ENCODE measurements at places on chromosomes 6 and 20.

DNA sequence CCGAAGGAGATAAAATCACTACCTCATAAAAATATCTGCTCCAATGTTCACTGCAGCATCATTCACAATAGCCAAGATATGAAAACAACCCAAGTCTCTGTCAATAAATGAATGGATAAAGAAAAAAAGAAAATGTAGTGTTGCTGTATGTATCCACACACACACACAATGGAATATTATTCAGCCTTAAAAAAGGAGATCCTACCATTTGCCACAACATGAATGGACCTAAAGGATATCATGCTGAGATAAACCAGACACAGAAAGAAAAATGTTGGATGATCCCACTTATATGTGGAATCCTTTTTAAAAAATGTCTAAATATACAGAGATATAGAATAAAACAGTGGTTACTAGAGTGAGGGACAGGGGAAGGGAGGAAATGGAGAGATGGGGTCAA, 192.2 kb upstream of the TAB2 start:
- no peak for DNase-seq

DNA sequence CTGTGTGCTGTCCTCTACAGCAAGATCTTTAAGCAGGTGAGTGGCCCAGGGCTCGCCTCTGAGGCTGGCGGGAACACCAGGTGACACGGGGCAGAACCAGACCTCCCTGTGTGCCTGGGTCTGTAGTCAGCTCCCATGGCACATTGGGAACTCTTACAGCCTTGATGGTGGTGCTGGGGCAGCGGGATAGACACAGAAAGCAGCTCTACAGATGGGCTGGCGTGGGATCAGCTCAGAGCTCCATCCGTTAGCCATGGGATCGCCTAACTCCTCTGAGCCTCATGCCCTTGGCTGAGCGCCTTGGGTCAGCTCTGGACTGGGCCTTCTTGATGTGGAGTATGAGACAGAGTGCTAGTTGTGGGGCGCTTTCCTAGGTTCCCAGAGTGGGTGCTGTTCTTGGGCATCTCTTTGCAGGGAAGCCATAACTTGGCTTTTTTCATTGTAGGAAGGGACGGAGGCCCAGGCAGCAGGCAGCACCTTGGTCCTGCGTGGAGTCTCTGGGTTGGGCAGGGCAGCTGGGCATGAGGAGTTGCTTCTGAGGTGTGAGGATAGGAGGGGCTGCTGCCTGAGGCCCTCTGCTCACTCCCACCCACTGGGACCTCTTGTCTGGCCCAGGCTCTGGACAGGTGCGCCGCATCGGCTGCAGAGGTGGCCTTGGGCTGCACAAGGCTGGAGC, 51.3 kb downstream of the EFCAB8 start:
- DNase-seq = no peak

- no peak for DNase-seq
Measured at GRCh38 chr6:153852481-153852880, 186.6 kb upstream of the OPRM1 start.

GRCh38 chr20:63416631-63417030, 55.5 kb upstream of the CHRNA4 start:
- DNase-seq = no peak

DNA sequence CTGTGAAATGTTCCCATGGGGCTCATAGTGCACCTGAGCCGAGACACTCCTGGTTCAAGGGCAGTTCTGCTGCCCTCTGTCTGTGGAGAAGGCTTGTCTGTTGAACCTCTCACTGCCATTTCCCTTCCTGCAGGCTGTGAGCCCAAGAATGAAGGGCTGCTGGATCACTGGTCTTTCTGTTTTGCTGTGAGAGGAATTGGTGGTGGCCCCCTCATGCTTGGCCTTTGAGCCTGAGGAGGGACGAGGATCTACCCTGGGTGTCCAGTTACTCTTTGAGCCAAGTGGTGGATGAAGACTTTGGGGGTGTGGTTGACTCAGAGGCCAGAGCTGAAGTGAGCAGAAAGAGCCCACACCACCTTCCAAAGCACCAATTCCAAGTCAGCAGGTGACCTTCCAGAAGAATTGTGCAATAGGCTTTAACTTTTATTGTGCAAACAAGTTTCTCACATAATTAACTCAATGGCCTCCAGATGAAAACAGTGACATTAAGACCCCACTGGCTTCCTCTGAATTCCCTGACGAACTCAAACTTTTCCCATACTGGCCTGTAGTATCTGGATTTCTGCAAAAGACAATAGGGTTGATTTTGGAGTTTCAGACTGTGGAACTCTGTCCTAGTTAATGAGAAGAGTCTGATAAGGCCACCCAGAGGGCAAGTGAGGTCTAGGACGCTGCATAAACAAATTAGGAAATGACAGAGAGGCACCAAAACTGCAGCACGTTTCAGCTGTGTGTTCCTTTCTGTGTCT, 101.5 kb downstream of the PHACTR3 start:
- no peak for DNase-seq

- no peak for DNase-seq
Measured at GRCh38 chr6:57019434-57019833, 27.1 kb upstream of the KIAA1586 start.

GRCh38 chr6:143222801-143223231, 162.1 kb downstream of the AIG1 start:
- DNase-seq = no peak

DNA sequence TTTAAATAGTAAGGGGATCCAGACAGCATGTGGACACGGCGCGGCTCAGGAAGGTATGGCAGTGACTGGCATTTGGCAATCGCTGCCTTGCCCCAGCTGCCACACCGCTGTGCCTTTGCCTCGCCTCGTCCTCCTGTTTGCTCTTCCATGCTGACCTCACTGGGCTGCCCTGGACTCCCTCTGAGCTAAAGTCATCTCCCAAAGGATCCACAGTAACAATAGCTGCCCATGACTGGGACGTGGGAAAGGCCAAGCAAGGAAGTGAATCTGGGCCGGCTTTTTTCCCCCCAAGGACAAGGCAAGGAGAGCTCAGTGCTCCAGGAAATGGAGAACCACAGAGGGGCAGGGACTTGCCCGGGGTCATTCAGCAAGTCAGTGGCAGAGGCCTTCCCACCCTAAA, 48.1 kb downstream of the JPH2 start:
- DNase-seq = no peak

GRCh38 chr20:41082306-41082705, 53.7 kb downstream of the TOP1 start:
- no peak for DNase-seq

Measured in T-helper 17 cell (primary cell).